ENCODE measurements at places on chromosomes 2 and 18.

DNA sequence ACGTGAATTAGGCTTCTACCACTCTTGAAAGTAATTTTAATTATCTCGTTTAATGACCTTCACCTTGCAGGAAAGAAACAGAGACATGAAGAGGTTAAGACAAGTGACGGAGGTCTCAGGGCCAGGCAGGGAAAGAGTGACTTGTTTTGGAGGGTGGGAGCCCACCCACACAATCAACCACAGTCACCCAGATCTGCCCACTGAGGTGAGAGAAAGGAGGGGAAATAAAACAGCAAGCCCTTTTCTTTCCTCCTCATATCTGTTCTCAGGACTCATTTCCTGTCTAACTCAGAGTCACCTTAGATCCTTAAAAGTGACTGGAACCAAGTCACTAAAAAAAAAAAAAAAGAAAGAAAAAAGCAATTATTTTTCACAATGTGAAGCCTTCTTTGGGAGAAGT lies 26.8 kb downstream of the ATP8B1 start:
- no peak for DNase-seq

- DNase-seq, result no peak
These were observed 62.8 kb upstream of the YWHAQ start for GRCh38 chr2:9693646-9694045.

- no peak for DNase-seq
These were observed 497 bp downstream of the PLA2R1 start for GRCh38 chr2:160061944-160062291.

DNA sequence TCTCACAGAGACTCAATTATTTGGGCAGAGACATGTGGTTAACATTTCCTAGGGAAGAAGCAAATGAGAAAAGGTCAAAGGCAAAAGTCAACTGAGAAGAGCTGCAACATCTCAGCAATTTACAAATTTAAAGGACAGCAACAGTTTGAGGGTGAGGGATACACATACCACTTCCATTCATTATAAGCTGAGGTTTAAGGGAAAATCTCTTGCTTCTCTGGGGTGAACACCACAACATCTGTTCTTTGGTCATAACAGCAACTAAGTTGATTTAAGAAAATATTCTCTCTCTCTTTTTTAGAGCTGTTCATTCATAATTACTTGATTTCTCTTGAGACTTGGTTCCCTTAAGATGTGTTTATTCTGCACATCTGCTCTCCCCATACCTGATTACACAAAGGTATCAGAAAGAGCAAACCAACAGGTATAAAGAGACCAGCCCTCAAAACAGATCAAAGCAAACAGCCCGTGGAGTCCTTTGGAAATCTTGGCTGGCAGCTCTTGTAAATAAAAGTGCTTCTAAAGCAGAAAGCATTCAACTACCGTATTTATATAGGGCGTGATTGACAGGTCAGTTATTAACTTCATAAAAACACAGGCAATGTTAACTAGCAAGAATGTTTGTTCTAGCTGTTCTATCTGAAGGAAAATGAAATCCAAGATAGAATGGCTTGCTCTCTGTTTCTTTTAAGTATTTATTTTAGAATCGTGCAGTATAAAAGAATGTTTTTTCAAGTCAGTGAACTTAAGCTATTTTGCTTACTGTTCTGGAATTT lies 132.8 kb downstream of the THADA start:
- peak; percentile 66 for DNase-seq

DNA sequence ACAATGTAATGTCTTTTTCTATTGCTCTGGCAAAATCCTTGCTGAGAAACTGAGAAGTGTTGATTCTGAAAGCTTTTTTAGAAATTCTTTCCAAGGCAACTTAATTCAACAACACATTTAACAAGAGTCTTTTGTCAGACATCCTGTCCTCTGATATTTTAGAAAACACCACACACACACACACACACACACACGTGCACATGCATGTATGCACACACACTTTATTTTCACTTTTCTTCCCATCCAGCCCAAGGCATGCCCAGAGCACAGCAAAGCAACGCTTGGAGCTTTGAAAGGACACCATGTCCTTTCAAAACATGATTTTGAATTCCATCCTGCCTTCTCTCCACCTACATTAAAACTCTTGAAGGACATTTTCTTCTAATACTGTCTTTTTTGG lies 116.1 kb downstream of the ATL2 start:
- no peak for DNase-seq

GRCh38 chr18:34322365-34323289 lies 97.9 kb upstream of the NOL4 start:
- DNase-seq, result peak; percentile 3

DNA sequence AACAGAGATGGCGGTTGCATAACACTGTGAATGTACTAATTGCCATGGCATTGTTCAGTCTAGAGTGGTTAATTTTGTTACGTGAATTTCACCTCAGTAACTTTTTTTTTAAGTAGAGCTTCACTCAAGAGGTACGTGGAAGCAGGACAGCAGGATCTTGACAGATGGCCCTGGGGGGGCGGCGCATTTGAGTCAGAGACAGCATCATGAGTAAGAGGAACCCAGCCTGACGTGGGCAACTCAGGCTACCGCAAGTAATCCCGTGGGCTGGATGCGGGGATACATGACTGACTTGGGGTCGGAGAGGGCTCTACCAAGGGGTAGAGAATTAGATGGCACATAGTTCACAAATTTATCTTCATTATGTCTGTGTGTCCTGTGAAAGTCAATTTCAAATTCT lies 38.1 kb upstream of the DAPL1 start:
- DNase-seq, result no peak

DNA sequence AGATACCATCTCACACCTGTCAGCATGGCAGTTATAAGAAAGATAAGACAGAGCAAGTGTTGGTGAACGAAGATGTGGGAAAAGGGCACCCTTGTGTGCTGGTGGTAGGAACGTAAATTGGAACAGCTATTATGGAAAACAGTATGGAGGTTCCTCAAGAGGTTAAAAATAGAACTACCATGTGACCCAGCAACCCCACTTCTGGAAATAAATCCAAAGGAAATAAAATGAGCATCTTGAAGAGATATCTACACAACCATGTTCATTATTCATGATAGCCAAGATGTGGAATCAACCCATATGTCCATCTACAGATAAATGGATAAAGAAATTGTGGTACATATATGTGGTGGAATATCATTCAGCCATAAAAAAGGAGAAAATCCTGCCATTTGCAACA lies 26.9 kb downstream of the NGEF start:
- DNase-seq, result no peak

GRCh38 chr2:145253492-145253891 lies 733.6 kb upstream of the ZEB2 start:
- DNase-seq, result no peak

DNA sequence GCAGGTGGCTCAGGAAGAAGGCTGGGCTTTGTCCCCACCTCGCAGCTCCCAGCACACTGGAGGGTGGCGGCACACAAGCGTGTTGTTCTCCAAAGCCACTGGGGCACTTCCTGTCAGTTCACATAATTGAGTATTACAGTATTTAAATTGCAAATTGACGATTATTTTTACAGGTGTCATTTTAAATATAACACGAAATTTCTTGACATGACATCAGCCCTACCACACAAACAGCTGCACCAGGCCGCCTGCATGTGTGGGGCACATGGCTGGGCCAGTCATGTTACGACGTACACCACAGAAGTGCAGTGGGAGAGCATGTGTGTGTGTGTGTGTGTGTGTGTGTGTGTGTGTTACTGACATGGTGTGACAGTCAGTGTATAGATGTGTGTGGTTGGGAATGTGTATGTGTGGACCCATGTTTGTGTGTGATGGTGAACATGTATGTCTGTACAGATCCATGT lies 155.6 kb downstream of the TTC32 start:
- no peak for DNase-seq

GRCh38 chr2:79368116-79368630 lies 144.7 kb upstream of the CTNNA2 start:
- DNase-seq, result no peak

GRCh38 chr18:62634979-62635630 lies 80.2 kb upstream of the PHLPP1 start:
- DNase-seq, result peak; percentile 35

DNA sequence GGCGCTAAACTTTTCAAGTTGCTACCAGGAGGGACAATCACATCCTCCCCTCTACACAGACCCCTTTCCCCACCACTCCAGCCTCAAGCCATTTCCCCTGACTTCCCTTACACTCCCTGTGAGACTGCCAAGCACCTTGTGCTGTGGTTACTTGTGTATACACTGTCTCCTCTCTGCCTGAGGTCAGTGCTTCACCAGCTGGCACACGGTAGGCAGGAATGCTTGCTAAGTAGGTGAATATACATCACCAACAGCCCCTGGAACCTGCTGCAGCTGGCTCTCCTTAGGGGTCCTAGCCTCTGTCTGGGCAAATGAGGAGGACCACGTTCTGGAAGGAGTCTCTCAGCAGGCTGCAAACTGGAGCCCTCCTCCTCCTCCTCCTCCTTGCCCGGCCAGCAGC lies 38.3 kb upstream of the ACAA2 start:
- no peak for DNase-seq

DNA sequence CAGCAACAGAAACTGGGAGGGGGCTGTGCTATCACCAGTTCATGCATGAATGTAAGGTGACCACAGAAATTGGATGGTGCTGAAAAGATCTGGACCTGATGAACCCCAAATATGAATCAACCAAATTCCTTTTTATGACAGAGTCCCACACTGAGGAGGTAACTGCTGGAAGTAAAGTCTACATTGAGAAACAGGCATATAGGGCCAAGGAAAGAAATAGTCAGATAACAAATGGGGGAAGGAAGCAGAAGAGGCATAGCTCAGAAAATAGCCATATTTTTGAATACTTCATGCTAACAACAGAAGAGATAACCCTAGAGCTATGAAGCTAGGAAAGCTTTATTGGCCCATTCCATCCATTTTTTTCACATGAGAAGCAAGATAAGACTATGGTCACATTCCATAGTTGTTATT lies 25.8 kb downstream of the ZC3H6 start:
- no peak for DNase-seq

GRCh38 chr18:78571831-78572347 lies 407.7 kb upstream of the SALL3 start:
- no peak for DNase-seq

DNA sequence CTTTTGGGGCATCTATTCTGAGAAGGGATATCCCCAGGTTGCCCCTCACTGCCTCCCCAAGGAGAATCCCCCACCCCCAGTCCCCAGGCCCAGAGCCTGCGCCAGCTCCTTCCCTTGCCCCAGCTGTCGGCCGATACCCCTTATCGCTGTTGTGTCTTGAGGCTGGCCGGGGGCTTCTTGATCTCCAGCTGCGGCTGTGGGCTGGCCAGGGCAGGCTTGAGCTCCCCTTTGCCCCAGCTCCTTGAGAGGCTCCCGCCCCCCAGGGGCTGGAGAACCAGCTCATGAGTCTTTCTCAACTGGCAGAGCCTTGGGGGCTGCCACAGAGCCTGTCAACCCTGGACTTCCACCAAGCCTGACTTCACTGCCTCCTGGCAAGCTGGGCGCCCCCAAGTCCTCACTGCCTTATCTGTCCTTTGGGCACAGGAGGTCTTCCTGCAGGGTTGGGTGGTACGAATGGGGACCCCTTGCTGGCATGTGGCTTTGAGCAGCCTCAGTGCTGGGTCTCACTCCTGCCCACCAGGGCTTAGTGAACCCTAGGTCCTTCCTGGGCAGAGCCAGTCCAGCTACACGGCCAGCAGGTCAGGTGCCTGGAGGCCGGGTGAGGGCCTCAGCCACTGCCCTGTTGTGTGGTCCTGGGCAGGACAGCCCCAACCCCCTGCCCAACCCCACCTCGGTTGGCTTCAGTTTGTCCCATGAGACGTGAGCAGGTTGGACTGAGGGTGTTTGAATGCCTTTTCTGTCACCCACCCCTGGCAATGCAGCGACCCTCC lies 29.5 kb downstream of the INHBB start:
- DNase-seq, result no peak

GRCh38 chr2:202494300-202495229 lies 118.4 kb downstream of the BMPR2 start:
- DNase-seq, result no peak

DNA sequence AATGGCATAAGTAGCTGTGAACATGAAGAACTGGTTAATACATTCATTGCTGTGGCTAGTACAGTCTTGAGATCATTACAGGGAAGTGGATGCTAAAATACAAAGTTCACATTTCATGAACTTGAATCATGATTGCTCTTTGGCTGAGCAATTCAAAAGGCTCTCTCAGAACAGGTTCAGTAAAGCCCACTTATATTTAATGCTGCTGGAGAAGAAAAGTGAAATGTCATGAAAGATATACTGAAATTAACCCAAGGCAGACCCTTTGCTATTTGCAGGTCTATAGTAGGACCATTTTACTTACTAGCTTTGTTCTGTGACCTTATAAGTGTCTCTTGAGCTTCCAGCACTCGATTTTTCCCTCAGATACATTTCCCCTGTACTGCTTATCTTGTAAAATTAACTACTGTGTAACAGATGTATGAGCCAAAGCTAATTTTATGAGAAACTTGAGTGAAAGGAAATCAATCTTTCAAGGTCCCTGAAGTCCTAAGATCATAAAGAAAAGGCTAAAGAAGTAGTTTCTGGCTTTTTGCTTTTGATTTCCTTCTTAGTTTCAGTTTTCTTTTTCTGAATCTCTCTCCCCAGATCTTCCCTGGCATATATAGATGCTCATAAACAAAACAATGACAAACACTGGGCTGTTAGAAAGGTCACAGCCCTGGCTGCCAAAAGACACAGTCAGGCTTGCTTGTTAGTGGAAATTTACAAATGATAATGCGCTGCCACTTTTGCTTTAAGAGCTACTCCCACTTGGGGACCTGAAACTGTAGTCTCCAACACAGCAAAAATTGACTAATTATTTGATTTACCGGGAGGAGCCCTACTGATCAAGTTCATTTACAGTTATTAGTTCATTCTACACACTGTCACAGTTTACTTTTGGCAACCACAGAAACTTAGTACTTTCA lies 132.7 kb upstream of the XPO1 start:
- DNase-seq, result peak; percentile 57

- no peak for DNase-seq
These were observed 287.6 kb downstream of the SOCS6 start for GRCh38 chr18:70576276-70577022.

- no peak for DNase-seq
These were observed 142.9 kb upstream of the FIGN start for GRCh38 chr2:163878718-163879117.

DNA sequence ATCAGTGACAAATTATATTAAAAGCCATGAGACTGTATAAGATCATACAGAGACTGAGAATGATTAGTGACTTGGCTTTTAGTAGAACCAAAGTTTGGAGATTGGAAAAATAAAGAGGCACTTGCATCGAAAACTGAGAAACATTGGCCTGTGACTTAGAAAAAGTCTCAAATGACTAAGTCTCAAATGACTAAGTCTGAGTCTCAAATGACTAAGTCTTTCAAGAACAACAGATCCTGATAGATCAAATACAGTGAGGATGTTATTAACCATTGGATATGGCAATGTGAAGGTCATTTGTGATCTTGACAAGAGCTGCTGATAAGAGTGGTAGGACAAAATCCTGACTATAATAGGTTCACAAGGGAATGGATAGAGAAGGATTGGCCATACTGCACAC lies 135.5 kb upstream of the FANCL start:
- peak; percentile 11 for DNase-seq
